ENCODE measurements at places on chromosomes 2 and 18. TPM values are rescaled to one million over a fixed set of nuclear protein-coding genes. Genes with fewer than 3 reads are reported as not detected.

DNA sequence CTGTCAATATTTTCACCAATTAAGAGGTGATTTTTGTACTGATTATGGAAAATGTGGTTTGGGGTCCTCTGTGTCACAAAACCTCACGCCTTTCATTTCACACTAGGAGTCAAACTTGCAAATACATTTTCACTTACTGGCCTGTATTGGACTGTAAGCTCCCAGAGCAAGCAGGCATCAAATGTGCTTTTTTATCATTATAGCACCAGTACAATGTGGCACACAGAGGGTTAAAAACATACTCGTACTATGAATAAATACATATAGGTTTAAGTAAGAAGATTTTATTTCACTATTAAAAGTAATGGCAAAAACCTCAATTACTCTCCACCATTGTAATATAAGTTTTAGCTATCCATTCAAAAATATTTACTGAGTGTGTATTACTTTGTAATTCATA, 56.7 kb downstream of the ABCB11 start:
- no peak for DNase-seq
- H3K36me3 ChIP-seq: no peaks in the 10 kb centered on the region
- no peak overlapping the region for H3K27ac ChIP-seq
- no peaks in the 10 kb centered on the region for H3K4me1 ChIP-seq
- H3K4me3 ChIP-seq: no peak overlapping the region

DNA sequence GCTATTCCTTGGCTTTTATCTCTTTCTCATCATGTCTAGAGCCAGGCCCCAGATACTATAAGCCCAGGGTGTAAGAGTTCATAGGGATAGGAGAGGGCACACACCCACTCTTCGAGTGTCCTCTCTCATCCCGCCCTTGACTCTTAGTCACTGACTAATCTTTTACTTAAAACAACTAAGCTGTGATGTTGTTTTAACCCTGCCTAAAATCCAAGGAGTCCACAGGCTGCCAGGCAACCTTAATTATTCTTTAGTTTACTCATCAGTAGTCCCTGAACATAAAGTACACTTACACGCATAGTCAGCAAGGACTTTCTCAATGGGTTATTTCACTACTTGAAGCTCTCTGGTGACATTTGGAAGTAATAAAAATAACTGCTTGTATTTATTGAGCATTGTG, 28.4 kb downstream of the GREB1L start:
- no peaks in the 10 kb centered on the region for H3K36me3 ChIP-seq
- no peak overlapping the region for H3K4me3 ChIP-seq
- H3K27ac ChIP-seq: no peak overlapping the region
- no peaks in the 10 kb centered on the region for H3K27me3 ChIP-seq
- no peaks in the 10 kb centered on the region for H3K4me1 ChIP-seq

- peaks cover 100% of the 10 kb centered on the region for H3K4me1 ChIP-seq
- H3K4me3 ChIP-seq: no peak overlapping the region
- no peaks in the 10 kb centered on the region for H3K27me3 ChIP-seq
- H3K36me3 ChIP-seq: no peaks in the 10 kb centered on the region
- peak; percentile 45 for DNase-seq
- peak overlapping the region; percentile 54 for H3K27ac ChIP-seq
Measured at GRCh38 chr2:233079473-233079877, 19.3 kb downstream of the INPP5D start.

- DNase-seq: no peak
- no peak overlapping the region for H3K4me3 ChIP-seq
- H3K27me3 ChIP-seq: no peaks in the 10 kb centered on the region
- H3K4me1 ChIP-seq: no peaks in the 10 kb centered on the region
- H3K36me3 ChIP-seq: no peaks in the 10 kb centered on the region
- H3K27ac ChIP-seq: no peak overlapping the region
Measured at GRCh38 chr18:13300029-13300428, 81.5 kb downstream of the LDLRAD4 start.

GRCh38 chr18:58005011-58005410, 39.0 kb upstream of the NEDD4L start:
- H3K4me3 ChIP-seq: no peak overlapping the region
- H3K4me1 ChIP-seq: no peaks in the 10 kb centered on the region
- no peak overlapping the region for H3K27ac ChIP-seq

DNA sequence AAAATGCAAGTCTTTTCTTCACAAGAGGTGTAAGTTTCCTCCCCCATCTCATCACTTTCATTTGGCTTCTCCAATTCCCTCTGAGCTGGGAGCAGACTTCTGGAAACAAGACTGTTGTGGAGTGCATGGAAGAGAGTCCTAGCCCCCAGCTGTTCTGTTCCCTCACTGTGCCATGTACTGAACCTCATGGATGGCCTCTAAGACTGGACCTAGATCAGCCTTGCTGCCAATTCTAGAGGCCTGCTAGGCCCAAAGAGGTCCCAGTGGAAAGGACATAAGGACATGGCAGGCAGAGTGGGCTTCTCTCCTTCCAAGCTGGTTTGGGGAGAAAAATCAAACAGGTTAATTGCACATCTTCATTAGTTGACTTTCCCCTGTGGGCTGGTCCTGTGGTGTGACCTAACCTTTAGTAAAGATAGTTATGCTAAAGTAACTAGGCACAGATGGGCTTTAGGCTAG, 7.3 kb upstream of the CETN1 start:
- DNase-seq: no peak
- no peak overlapping the region for H3K4me3 ChIP-seq
- no peaks in the 10 kb centered on the region for H3K36me3 ChIP-seq
- H3K4me1 ChIP-seq: no peaks in the 10 kb centered on the region
- no peaks in the 10 kb centered on the region for H3K27me3 ChIP-seq
- no peak overlapping the region for H3K27ac ChIP-seq

- H3K4me3 ChIP-seq: no peak overlapping the region
- DNase-seq: no peak
- no peaks in the 10 kb centered on the region for H3K36me3 ChIP-seq
- peak overlapping the region; percentile 80 for H3K27ac ChIP-seq
- peaks cover 71% of the 10 kb centered on the region for H3K4me1 ChIP-seq
Measured at GRCh38 chr2:221517146-221517695, 54.9 kb downstream of the EPHA4 start.

- no peaks in the 10 kb centered on the region for H3K4me1 ChIP-seq
- no peak overlapping the region for H3K4me3 ChIP-seq
- H3K27me3 ChIP-seq: no peaks in the 10 kb centered on the region
- no peaks in the 10 kb centered on the region for H3K36me3 ChIP-seq
Measured at GRCh38 chr2:201794294-201794693, 12.0 kb upstream of the CDK15 start.

GRCh38 chr18:2939317-2939716, 73.6 kb downstream of the LPIN2 start:
- no peak overlapping the region for H3K4me3 ChIP-seq
- peaks cover 20% of the 10 kb centered on the region for H3K4me1 ChIP-seq
- no peak for DNase-seq

DNA sequence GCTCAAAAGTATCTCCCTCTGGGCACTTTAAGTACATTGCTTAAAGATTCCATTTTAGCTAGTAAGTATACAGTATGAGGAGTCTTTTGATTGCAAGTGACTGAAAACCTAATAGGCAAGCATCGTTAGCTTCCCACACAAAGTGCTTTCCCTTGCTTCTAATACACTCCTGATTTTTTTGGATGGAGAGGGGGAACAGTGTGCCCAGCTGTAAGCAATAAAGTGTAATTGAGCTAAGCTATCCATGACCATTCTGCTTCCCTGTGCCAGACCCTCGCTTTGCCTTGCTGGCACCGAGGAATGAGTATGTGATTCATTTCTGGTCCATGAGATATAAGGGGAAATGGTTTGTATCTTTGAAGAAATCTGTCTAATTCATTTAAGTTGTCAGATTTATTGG, 3.8 kb upstream of the ZNF24 start:
- no peak for DNase-seq
- no peak overlapping the region for H3K27ac ChIP-seq
- peaks cover 16% of the 10 kb centered on the region for H3K4me1 ChIP-seq

- no peaks in the 10 kb centered on the region for H3K27me3 ChIP-seq
- H3K27ac ChIP-seq: no peak overlapping the region
Measured at GRCh38 chr18:77341527-77342325, 92.1 kb downstream of the GALR1 start.

DNA sequence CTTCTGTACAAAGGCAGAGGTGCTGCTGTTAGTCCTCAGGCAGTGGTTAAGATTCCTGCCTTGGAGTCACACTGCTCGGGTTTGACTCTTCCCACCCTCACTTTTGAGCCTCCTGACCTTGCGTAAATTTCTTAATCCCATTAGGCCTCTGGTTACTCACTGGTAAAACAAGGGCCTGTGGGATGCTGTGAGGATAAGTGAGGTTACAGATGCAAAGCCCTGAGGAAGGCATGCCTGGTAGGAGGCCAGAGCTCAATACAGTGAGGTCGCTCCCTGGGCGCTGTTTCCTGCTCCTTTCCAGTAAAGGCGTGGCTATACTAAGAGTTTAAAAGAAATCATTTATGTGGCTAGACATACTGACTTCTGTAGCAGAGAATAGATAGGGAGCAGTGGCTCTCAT, 127.5 kb upstream of the TMEM200C start:
- H3K4me1 ChIP-seq: no peaks in the 10 kb centered on the region
- no peaks in the 10 kb centered on the region for H3K27me3 ChIP-seq
- no peaks in the 10 kb centered on the region for H3K36me3 ChIP-seq
- no peak overlapping the region for H3K27ac ChIP-seq
- DNase-seq: no peak

GRCh38 chr2:25887624-25888242, 9.4 kb upstream of the ASXL2 start:
- no peak for DNase-seq
- H3K36me3 ChIP-seq: no peaks in the 10 kb centered on the region
- H3K4me1 ChIP-seq: no peaks in the 10 kb centered on the region

Gene GALR1
- not detected for total RNA-seq

Gene KLHL41
- 0.25 TPM for total RNA-seq

Gene MYO3B
- not detected for total RNA-seq

Gene KCNF1
- not detected for total RNA-seq

Gene ZAP70
- total RNA-seq: 419 TPM

Gene VWA3B
- total RNA-seq: not detected

Gene KLHL14
- total RNA-seq: not detected

Gene GCG
- total RNA-seq: not detected

Gene CCDC68
- total RNA-seq: not detected
